ENCODE measurements at places on chromosomes 11 and 22.

- DNase-seq = no peak
These were observed 51.0 kb upstream of the SC5D start for GRCh38 chr11:121241343-121242211.

GRCh38 chr11:13786688-13787087, 118.2 kb downstream of the FAR1 start:
- no peak for DNase-seq

GRCh38 chr11:790721-791564, 1.1 kb upstream of the CEND1 start:
- DNase-seq = no peak

DNA sequence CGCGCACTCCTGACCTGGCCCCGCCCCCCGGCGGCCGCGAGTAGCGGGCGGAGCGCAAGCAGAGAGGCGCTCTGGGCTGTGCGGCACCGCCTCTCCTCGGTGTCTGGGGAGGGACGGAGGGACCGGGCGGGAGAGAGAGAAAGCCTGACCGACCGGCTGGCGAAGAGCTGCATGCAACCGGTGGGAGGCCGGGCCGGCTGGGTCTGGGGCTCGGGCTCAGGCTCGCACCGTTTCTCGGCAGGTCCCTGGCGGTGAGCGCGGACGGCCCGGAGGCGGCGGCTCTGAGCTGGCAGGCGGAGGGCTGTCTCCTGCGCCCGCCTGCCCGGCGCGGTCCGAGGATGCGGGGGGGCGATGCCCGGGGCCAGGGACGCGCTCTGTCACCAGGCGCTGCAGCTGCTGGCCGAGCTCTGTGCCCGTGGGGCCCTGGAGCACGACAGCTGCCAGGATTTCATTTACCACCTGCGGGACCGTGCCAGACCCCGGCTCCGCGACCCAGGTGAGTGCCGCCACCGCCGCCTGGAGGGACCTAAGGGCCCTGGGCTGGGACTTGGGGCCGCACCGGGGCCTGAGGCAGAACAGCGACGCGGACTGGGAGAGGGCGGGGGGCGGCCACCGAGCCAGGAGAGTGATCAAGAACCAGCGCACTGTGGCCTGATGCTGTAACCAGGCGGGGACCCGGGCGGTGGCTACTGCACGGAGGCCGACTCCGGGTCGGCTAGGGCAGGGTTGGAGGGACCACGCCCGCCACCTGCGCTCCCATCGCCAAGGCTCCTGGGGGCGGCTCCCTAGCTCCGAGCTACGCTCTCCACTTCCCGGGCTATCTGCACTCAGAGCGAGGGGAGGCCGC, at the start of gene SYT9:
Gene SYT9 (plus strand): TSS at position 69 of the 847 bp plus-strand sequence. CDS start 283 bp downstream, at position 352.
- peak; percentile 25 for DNase-seq

- no peak for DNase-seq
These were observed 18.6 kb upstream of the NXPE4 start for GRCh38 chr11:114614127-114614720.

DNA sequence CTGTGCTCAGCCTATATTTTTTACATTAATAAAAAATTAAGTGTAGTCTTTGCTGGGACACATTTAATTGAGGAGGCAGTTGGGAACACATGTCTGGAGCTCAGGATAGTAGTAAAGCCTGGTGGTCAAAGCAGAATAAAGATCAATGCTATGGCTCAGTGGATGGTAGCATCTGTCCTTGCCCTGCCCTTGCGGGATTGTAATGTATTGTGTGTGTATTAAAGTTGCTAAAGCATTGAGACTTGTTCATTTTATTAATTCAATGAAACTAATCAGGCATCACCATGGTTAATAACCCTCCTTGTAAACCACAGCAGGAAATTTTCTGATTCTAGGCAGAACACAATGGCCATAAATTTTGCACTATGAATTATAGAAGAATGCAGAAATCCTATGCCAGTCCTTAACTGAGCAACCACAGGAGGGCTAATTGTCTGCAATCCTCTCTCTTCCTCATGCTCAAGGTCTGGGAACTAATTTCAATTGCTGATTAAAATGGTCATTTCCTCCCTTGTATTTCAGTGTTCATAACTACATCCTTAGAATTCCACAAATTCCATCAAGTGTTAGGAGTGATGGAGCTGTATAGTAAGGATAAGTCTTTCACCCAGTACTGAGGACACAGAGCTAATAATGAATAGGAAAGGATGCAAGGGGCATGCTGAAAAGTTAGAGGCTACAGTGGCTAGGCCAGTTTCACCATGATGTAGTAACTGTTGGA, 403.2 kb upstream of the DDI1 start:
- DNase-seq = no peak

- no peak for DNase-seq
These were observed 15.2 kb upstream of the EI24 start for GRCh38 chr11:125554038-125554437.

DNA sequence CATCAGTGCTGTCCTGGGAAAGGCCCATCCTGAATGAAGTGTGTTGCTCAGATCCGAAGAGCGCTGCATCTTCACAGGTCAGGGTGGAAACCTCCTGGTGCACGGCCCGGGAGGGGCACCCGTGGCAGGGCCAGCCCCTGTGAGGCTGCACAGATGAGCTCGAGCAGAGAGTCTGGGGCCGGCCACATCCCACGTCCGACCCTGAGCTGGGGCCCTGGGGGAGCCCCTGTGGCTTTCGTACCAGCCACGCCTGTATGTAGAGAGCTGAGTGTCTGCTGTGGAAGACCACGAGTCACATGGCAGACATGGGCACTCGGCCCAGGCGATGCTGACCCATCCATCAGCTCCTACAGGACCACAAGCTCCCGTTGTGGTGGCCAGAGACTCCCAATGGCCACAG, 24.9 kb upstream of the SEPTIN5 start:
- no peak for DNase-seq

DNA sequence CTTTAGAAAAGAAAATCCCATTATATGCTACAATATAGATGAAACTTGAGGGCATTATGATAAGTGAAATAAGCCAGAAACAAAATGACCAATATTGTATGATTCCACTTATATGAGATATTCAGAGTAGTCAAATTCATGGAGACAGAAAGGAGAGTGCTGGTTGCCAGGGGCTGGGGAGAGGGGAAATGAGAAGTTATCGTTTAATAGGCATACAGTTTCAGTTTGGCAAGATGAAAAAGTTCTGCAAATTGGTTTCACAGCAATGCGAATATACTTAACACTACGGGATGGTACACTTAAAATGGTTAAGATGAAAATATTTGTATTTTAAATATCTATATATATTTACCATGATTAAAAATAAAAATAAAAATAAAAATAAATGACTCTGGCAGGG, 31.1 kb upstream of the RDX start:
- no peak for DNase-seq

GRCh38 chr22:37407856-37408255, 19.4 kb downstream of the ELFN2 start:
- no peak for DNase-seq

DNA sequence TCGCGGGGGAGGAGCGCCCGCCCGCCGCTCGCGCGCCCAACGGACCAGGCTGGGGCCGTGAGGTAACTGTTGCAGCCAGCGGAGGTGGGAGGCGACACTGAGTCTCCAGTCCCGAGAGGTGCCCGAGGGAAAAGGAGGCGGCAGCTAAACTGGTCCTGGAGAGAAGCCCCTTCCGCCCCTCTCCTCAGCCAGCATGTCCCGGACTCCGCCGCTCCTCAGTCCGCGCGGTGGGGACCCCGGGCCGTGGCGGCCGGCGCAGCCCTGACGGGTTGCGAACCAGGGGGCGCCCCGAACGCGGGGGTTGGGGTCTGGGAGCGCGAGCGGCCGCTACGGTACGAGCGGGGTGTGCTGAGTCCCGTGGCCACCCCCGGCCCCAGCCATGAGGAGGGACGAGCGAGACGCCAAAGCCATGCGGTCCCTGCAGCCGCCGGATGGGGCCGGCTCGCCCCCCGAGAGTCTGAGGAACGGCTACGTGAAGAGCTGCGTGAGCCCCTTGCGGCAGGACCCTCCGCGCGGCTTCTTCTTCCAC, at the start of gene PDE3B:
Gene PDE3B (plus strand): TSS at position 108 of the 529 bp plus-strand sequence. CDS start 272 bp downstream, at position 380.
- peak; percentile 81 for DNase-seq

GRCh38 chr11:21640491-21640890, 552.4 kb upstream of the ANO5 start:
- no peak for DNase-seq

- no peak for DNase-seq
These were observed 112.2 kb downstream of the STIM1 start for GRCh38 chr11:3967695-3968094.

DNA sequence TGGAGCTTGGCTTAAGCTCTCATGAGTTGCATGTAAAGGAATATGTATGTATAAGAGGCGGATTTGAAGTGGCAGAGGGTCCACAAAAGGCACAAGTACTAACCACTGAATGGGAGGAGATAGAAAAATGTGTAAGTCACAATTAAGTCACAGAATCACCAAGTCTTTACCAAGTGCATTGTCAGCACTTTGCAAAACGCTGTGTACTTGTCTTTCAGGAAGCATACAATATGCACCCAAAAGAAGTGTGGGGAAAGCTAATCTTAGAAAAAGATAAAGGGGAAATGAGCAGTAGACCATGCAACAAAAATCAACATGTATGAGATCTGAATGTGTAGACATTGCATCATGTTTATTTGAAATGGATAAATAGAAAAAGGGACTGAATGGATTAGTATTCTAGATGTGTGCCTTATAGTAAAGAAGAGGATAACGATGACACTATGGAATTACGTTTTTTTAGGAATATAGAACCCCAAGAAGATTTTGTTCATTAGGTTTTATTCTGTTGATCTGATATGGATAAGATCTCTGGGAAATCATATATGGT, 4.5 kb downstream of the CNTF start:
- no peak for DNase-seq

- DNase-seq = no peak
These were observed 97.5 kb downstream of the PARVA start for GRCh38 chr11:12474871-12475270.

- DNase-seq = no peak
These were observed 630.2 kb downstream of the BRD1 start for GRCh38 chr22:49197505-49197904.

DNA sequence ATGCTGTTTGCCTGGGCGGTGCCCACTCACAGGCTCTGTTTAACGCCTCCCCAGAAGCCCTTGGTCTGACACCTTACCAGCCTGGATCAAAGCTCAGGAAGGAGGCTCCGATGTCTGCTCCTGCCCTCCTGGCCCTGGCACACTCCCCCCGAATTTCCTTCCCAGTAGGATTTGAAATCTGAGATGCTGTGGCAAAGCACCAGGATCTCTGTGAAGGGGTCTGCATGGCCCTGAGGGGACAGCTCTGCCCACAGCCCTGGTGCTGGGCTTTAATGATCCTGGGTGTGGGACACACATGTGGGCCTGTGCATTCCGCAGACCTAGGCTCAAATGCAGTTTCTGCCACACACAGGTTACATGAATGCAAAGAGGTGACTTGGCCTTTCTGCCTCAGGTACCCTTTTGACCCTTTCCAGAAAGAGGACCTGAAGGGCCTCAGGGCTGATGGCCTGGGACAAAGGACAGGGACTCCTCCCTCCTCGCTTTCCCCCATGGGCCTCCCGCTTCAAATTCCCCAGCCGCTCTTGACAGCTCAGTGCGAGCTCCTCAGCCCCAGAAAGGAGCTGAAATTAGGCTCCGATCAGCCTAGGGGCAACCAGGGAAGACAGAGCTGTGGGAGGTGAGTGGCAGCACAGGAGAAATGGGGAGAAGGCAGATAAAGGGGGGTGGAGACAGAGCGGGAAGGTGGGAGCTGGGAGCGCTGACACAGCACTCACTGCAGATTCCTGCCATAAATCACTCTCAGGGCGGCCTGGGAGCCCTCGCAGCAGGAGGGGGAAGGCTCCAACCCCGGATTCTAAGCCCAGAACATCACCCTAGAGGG, 41.3 kb downstream of the TRIM29 start:
- no peak for DNase-seq

DNA sequence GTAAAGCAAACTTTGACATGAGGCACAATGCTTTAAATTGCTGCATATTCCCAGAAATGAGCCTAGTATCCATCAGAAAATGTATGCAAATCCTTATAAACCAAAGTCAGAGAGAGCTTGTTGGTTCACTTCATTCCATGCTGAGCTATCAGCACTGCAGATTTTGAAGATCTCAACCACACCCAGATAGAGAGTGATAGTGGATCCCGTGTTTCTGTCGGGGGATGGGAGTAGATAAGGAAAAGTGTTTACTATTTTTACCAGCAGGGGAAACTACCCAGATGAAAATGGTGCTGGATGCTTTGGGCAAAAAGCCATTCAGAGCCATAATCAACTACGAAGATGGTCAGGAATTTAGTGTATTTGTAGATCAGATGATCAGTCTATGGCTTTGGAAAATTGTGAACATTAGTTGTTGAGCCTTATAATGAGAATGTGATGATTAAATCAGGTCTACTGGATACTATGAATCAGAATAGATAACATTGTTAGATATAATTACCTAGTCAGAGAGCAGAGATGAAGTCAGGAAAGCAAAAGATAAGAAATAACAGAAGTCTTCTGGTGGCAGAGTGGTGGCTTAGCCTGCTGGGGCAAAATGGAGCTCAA, 10.8 kb downstream of the OR51B6 start:
- no peak for DNase-seq

DNA sequence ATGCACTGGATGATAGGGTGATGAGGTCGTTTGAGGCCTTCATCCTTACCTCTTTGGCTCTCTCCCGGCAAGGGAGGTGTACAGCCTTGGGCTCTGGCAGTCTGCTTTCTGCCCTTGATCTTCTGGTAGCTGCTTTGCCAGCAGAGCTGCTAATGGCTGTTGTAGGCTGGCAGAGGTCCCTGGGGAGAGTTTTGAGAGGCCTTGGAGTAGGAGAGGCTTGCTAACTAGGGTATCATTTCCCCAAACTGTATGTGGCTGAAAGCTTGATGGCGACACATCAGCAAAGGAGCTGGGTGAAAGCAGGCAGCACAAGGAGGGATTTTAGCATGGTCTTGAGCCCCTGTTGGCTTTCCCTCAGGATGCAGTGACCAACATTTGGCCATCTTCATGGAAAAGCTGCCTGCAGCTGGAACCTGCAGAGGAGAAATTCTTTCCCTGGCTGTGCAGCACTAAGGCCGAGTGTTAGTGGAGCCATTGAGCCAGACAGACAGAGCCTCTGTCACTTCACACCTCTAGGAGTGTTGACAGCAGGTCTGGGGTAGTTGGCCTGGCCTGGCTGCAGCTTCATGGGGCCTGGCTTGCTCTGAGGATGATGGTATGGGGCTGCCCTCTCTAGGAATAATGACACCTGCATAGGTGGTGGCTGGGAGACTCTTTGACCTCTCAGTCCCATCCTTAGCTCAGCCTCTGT, 3.5 kb upstream of the AMPD3 start:
- DNase-seq = no peak

DNA sequence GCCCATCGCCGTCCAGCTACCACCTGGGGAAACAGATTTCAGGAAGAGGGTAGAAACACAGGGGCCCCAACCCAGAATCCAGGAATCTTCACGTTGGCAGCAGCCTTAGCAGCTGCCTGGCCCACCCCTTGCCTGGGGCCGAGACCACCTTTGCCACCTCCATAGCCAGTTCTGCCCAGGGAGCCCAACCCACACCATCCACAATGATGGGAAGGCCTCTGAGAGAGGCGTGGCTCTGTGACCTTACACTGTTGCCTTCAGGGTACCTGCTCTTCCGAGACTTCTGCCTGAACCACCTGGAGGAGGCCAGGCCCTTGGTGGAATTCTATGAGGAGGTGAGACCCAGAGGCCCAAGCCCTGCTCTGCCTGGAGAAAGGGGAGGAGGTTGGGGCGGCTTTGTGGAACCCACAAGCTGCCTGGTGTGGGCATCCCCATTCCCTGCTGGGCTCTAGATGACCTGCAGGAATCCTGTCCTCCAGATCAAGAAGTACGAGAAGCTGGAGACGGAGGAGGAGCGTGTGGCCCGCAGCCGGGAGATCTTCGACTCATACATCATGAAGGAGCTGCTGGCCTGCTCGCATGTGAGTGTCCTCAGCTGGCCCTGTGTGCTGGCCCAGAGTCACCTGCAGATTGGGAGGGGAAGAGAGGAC, 10.0 kb upstream of the ANKRD13D start:
- DNase-seq = no peak

- no peak for DNase-seq
These were observed 92.0 kb downstream of the JRKL start for GRCh38 chr11:96481771-96482170.
